H9 (cell line): ENCODE measurements at places on chromosomes 2 and 18. TPM values are rescaled to one million over a fixed set of nuclear protein-coding genes. Genes with fewer than 3 reads are reported as not detected.

- no peak for DNase-seq
- no peak overlapping the region for H3K27ac ChIP-seq
- 0 out of 2 replicates have a peak, but pooled peaks cover 2% of the 10 kb centered on the region for H3K4me1 ChIP-seq
- H3K36me3 ChIP-seq, result no peaks in the 10 kb centered on the region
- peaks cover 49% of the 10 kb centered on the region for H3K27me3 ChIP-seq
Observed at GRCh38 chr18:57428221-57429150, 6.7 kb upstream of the ONECUT2 start.

TDRD15 gene
- not detected in 2 replicates for total RNA-seq

DNA sequence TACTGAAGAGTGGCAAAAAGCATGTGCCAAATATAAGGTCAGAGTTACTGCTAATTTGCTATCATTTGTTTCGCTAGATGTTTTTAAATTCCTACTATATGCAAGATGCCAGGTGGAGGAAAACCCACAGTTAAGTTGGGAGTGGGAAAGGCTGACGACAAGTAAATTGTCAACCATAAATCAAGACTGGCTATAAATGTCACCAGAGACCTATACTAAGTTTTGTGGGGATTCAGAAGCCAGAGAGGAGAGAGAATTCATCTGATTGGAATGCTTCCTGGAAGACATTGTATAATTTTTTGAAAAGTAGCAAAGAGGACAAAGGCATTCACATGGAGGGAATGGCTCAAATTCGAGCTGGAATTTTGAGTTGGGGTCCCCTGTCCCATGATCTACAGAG, 64.3 kb downstream of the CFAP221 start:
- no peak overlapping the region for H3K4me3 ChIP-seq
- H3K27ac ChIP-seq, result no peak overlapping the region
- no peaks in the 10 kb centered on the region for H3K36me3 ChIP-seq
- DNase-seq, result no peak
- no peaks in the 10 kb centered on the region for H3K27me3 ChIP-seq

- H3K4me3 ChIP-seq, result no peak overlapping the region
- H3K4me1 ChIP-seq, result no peaks in the 10 kb centered on the region
- H3K27ac ChIP-seq, result no peak overlapping the region
- H3K27me3 ChIP-seq, result no peaks in the 10 kb centered on the region
Observed at GRCh38 chr18:23209031-23209430, 73.7 kb downstream of the CABLES1 start.

GRCh38 chr2:74292751-74293150, 50.5 kb downstream of the SLC4A5 start:
- H3K27ac ChIP-seq, result no peak overlapping the region
- no peaks in the 10 kb centered on the region for H3K27me3 ChIP-seq
- H3K36me3 ChIP-seq, result no peaks in the 10 kb centered on the region
- no peak for DNase-seq

TRIM43 gene
- not detected in 2 replicates for total RNA-seq

- H3K27me3 ChIP-seq, result no peaks in the 10 kb centered on the region
- H3K36me3 ChIP-seq, result no peaks in the 10 kb centered on the region
- peak; percentile 58 for DNase-seq
- no peak overlapping the region for H3K27ac ChIP-seq
- no peak overlapping the region for H3K4me3 ChIP-seq
- H3K4me1 ChIP-seq, result no peaks in the 10 kb centered on the region
Observed at GRCh38 chr2:165003443-165004130, 48.3 kb upstream of the SLC38A11 start.

ADCYAP1 gene
- not detected in 2 replicates for total RNA-seq
